ENCODE measurements at places on chromosomes 4 and X. TPM values are rescaled to one million over a fixed set of nuclear protein-coding genes. Genes with fewer than 3 reads are reported as not detected.
A peak's percentile ranks its signal among the peaks of the same experiment; 100 is the strongest.

SYNPO2 gene
- 2.9 TPM for total RNA-seq

NUP62CL gene
- total RNA-seq, result 1.6 TPM

SMARCA1 gene
- 55.7 TPM for total RNA-seq

GPR78 gene
- 0.17 TPM for total RNA-seq

CCKAR gene
- total RNA-seq, result not detected

DHRSX gene
- 37.1 TPM for total RNA-seq

HERC5 gene
- total RNA-seq, result 0.27 TPM

CFAP97 gene
- total RNA-seq, result 28.4 TPM

- no peak for DNase-seq
Measured at GRCh38 chr4:46397394-46397793, 7.5 kb upstream of the GABRA2 start.

- no peak for DNase-seq
Measured at GRCh38 chr4:98848448-98848847, 80.5 kb downstream of the EIF4E start.

DNA sequence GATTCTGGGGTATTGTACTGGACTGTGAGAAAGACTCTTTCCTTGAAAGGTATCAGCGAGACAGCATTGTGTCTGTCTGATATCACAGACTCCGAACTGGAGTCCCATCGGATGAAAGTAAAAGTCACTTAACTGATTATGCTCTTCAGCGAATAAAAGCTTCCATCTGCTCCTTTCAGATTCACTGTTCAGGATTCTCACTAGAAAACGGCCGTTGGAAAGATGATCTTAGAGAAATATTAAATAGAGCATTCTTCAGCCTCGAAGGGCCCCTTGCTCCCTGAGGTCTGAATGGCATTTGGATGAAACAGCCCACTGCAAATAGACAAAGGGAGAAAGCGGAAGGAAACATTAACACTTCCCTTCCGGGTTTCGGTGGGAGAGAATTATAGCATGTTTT, 416.2 kb upstream of the PRKX start:
- DNase-seq, result no peak

GRCh38 chrX:10038585-10038984, 71.4 kb downstream of the CLDN34 start:
- no peak for DNase-seq

DNA sequence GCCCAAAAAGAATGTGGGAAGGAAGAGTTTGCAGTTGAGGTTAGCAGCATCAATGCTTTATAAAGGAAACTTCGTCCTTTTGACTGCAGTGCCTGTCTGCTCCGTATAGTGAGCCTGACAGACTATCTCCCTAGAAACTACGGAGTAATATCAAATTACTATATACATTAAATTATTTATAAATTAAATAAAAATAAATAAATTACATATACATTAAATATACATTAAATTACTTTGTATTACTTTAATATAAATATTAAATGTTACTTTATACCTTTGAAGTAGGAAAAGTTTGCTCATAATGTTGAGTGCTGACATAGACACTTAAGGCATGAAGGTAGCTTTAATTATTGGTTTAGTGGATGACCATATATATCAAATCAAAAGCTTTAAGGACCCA, 165.2 kb downstream of the IL15 start:
- DNase-seq, result no peak

DNA sequence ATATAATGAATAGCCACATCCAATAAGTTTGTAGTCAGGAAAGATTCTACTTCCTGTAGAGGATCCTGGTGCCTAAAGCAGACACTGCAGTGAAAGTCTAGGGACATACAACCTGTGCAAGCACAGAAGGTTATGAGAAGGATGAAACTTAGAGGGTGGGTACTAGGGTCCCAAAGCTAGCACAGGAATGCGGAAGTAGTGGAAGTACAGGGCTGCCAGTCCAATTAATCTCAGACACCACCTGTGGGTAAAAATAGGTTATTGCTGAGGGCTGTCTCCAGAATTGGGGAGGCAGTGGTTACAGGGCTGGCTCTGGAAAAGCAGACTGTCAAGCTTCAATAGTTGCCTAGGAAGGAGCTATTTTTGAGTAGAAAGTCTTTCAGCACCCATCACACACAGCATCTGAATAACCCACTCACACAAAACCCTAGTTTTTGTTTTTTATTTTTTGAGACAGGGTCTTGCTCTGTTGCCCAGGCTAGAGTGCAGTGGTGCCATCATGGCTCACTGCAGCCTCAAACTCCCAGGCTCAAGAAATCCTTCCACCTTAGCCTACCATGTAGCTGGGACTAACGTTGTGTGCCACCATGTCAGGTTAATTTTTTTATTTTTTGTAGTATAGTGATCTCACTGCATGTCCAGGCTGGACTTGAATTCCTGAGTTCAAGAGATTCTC, 50.8 kb upstream of the ELF2 start:
- DNase-seq, result no peak

DNA sequence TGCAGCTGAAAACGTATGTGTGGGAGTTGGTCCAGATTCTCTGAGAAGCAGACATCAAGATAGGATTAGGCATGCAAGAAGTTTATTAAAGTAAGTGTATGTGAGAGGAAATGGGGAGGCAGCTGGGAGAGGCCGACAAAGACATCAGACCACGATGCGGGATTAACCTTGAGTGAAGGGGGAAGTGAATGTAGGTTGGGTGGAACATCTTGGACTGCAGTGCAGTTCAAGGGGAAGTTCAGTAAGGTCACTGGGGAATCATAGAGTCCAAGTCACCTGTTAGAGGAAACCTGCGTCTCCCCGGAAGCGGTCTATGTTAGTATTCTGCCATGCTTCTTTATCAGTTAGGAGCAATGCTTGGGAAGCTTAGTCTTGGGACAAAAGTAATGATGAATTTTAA, 22.0 kb downstream of the CXCL8 start:
- DNase-seq, result no peak

GRCh38 chr4:73341454-73341853, 62.6 kb upstream of the ALB start:
- peak; percentile 38 for DNase-seq

DNA sequence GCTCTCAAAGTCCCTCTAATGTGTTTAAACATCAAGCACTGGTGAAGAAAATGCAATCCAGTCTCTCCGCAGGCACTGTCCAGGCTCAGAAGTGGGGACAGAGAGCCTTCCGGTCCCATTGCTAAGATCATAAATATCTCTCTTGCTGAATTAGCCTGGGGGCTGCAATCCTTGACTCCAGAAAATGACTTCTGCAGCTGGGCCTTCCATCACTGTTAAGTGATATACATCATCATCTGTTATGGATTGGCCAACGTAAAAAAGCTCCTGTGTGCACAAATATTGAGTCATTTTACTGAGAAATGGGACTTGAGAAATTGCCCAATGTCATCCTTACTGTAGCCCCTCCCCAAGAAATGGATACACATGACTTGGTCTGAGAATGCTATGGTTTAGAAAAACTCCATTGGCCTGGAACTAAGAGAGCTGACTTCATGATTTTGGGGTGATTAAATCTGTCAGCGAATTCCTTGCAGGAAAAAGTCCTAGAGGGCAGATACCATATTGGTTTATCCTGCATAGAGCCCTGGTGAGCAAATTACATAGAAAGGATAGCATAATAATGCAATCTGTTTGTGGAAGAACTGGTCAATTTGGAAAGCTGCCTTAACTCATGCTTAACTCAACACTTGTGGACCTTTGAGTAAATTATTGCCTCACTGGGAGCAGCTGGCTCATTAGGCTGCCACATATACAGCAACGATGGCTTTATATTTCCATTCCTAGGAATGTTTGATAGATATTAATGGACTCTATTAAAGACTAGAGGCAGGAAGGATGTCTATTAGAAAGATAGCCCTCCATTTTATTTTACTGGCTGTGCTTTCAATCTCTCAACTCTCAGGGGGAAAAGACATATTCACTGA, 346.1 kb downstream of the GBA3 start:
- no peak for DNase-seq

DNA sequence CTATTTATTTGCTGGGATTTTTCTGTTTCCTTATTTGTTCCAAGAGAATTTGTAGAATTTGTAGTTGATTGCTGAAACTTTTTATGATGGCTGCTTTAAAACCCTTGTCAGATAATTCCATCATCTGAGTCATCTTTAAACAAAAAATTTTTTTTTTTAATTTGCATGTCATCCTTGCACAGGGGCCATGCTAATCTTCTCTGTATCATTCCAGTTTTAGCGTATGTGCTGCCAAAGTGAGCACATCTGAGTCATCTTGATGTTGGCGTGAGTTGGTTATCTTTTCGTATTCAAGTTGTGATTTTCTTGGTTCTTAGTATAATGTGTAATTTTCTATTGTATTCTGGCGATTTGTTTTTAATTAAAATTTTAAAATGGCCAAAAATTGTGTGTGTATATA, 18.7 kb upstream of the ZNF157 start:
- DNase-seq, result no peak

- peak; percentile 82 for DNase-seq
Measured at GRCh38 chrX:49163555-49164419, 1.2 kb downstream of the MAGIX start.

- DNase-seq, result no peak
Measured at GRCh38 chrX:57977992-57978391, 67.7 kb upstream of the ZXDA start.

- no peak for DNase-seq
Measured at GRCh38 chrX:119479845-119480244, 11.6 kb downstream of the SLC25A5 start.

- DNase-seq, result no peak
Measured at GRCh38 chr4:33085709-33086108, 2365.5 kb downstream of the PCDH7 start.

GRCh38 chrX:39336671-39337311, 535.5 kb downstream of the MID1IP1 start:
- no peak for DNase-seq

DNA sequence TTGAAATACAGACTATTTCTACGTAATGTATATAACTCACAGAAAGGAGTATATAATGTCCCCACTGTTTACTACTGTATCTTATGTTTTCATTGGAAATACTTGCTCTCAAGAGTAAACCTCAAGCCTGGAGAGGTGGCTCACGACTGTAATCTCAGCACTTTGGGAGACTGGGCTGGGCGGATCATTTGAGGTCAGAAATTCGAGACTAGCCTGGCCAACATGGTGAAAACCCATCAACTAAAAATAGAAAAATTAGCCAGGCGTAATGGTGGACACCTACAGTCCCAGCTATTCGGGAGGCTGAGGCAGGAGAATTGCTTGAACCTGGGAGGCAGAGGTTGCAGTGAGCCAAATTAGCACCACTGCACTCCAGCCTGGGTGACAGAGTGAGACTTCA, 92.8 kb downstream of the COL25A1 start:
- no peak for DNase-seq

DNA sequence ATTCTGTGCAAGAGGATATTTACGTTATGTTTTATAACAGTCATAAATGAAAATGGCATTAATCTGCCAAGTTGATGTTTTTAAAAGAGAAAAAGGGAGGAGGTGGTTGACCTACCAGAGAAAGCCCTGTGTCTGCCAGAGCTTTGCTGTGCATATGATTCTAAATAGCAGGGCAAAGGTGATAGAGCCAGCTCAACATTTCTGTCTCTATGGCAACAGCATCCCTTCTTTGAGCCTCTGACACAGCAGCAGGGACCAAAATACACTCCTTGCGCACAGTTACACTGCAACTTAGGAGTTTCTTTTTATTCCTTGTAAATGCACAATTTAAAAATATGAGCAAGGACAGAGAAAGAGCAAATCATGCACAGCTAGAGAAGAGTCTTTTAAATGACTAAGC, 133.3 kb upstream of the RAI2 start:
- DNase-seq, result no peak

- peak; percentile 64 for DNase-seq
Measured at GRCh38 chrX:75746891-75747639, 38.0 kb downstream of the MAGEE2 start.

Measured in glutamatergic neuron (in vitro differentiated cells).